ENCODE measurements at places on chromosomes 6 and 20.

DNA sequence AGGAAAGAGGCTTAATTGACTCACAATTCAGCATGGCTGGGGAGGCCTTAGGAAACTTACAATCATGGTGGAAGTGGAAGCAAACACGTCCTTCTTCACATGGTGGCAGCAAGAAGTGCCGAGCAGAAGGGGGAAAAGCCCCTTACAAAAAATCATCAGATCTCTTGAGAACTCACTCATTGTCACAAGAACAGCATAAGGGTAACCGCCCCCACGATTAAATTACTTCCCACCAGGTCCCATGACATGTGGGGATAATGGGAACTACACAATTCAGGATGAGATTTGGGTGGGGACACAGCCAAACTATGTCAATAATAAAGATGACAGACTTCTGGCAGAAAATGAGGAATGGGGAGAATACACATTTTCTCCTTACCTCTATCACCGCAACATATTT, 20.5 kb upstream of the OCSTAMP start:
- no peak for DNase-seq

DNA sequence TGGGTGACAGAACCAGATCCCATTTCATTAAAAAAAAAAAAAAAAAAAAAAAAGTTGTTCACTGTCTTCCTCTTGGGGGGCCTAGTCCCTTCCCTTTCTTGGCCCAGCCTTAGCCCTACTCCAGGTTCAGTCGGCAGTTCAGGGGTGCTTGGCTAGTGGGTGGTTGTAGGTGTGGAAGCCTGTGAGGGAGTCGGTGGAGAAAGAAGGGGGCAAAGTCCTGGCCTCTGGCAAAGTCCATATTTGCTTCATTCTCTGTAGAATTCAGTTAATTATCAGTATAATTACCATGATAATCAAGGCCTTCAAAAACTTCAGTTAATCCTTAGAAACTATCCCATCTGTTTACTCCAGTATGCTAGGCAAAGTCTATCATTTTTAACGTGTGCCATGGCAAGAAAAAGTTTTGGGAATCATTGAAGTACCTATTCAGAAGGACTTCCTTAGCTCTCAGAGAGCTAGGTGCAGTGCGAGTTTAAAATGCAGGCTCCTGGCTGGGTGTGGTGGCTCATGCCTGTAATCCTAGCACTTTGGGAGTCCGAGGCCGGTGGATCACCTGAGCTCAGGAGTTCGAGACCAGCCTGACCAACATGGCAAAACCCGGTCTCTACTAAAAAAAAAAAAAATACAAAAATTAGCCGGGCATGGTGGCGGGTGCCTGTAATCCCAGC, 205.7 kb upstream of the ARG1 start:
- DNase-seq, result no peak

- DNase-seq, result no peak
Measured at GRCh38 chr20:61810738-61811135, 254.9 kb downstream of the TAF4 start.

DNA sequence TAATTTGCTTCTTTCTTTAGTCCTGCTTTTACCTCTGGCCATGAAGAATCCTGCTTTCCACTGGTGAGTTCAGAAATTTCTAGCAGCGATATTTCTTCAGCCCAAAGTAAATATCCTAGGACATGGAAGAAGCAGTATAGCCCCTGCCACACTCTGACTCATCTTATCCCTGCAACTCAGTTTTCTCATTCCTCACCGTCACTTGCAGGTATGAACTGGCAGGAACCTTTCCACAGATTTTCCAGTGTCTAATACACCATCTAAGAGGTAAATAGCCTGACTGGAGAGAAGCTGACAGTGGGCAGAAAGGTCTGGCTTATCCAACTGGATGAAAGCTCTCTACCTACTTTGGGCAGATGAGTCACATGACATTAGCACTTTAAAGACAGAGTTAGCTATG, 816.7 kb upstream of the FLRT3 start:
- no peak for DNase-seq

GRCh38 chr20:63795178-63795830, 35.8 kb downstream of the ZBTB46 start:
- no peak for DNase-seq

GRCh38 chr6:79913369-79913768, 34.0 kb downstream of the ELOVL4 start:
- DNase-seq, result no peak

DNA sequence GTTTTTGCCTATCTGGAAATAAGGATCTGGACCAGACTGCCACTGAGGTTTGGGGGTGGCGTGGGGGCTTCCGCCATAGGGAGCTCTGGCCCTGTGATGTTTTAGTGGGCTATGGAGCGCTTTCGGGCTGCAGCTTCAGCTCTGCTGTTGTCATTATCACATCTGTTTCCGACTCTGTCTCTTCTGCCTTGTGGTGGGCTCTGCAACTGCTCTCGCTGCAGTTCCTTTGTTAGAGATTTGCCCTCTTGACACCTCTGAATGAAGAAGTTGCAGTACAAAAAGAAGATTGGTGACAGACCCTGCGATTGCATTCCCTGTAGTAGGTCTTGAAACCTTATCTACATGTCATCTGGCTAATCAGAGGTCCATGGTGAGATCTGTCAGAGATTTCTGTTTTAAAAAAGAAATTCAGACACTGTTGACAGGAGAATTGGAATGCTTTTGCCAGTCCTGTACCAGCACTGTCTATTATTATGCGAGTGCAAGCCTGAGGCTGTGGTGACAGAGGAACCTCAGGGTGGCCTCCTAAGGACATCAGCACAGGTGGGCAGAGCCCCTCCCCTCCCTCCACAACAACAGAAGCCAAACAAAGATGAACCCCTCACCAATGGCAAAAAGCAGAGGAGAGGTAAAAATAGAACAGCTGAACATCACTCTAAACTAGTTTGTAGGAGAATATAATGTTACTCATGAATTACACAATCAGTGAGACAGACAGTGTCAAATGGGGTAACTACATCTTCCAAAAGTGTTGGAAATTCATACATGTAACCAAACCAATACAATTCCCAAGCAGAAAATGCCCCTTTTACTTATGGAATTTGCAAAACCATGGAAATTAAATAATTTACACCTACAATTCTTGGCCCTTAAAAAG, 63.5 kb upstream of the DEFB112 start:
- DNase-seq, result no peak

- no peak for DNase-seq
Measured at GRCh38 chr6:3376064-3376463, 80.8 kb downstream of the SLC22A23 start.

GRCh38 chr6:88920774-88921733, 42.4 kb downstream of the RNGTT start:
- no peak for DNase-seq

DNA sequence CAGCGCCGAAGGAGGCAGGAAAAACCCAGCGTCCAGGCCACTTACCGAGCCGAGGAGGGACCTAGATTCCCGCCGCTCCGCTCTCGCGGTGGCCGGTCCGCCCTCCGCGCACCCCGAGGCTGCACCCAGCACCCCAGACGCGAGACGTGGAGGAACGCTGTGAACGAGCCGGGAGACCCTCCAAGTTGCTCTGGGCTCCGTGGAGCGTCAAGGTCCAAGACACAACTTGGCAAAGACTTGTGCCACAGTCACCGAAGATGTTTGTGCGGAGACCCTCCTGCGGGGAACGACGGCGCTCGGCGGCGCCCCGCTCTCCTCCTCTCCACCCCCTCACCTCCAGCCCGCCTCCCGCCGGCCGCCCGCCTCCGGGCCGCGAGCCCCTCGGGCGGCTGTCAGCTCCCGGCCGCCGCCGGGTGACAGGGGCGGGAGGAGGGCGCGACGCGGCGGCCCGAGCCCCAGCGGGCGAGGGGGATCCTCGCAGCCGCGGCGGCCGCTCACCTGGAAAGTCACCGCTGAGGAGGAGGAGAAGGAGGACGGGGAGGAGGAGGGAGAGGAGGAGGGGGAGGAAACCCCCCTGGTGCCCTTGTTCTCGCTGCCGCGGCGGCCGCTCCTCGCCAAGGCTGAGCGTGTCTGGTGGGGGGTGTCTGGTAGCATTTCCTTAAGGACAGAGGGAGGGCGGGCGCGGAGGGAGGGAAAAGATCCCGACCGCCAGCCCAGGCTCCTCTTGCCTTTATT, 637 bp upstream of the HIVEP2 start:
- DNase-seq, result peak; percentile 62

- DNase-seq, result no peak
Measured at GRCh38 chr6:86963352-86963751, 26.0 kb downstream of the HTR1E start.

GRCh38 chr6:25136854-25137253, 142.3 kb upstream of the CARMIL1 start:
- DNase-seq, result no peak

DNA sequence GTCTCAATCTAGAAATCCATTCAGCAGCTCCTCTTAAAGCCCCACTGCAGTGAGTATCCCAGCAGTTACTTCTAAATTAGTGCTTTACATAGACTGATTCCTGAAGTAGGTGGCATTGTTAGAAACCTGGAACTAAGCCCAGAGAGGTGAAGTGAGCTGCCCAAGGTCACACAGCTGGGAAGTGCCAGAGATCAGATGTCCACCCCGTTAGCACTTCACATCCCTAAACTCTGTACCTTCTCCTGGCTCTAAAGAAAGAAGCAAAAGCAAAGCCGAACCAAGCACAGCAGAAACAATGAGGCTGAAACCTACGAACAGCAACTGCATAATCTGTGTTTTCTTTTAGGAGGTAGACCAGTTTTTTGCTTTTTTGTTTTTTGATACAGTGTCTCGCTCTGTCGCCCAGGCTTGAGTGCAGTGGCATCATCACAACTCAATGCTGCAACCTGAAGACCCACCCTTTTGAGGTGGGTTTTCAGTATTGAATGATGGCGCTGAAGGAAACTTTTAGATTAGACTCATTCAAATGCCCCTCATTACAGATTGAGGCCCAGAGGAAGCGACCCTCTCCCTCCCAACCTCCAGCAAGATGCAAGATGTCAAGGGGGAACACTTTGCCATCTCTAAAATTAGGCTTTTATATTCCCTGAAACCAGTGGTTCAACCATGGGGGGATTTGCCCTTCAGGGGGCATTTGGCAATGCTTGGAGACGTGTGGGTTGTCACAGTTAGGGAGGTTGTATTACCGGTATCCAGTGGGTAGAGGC, 3.2 kb upstream of the ZMYND8 start:
- no peak for DNase-seq

- DNase-seq, result no peak
Measured at GRCh38 chr20:62254021-62254724, 15.9 kb downstream of the OSBPL2 start.

All from activated T-helper 9 cell treated with anti-CD3 and anti-CD28 coated beads, Interleukin-2, amount 50 U/mL, for 16 hours (primary cell).